ENCODE measurements at places on chromosomes 12 and 14.

GRCh38 chr12:50053583-50053982 is 3.8 kb upstream of the ASIC1 start:
- no peak for DNase-seq

DNA sequence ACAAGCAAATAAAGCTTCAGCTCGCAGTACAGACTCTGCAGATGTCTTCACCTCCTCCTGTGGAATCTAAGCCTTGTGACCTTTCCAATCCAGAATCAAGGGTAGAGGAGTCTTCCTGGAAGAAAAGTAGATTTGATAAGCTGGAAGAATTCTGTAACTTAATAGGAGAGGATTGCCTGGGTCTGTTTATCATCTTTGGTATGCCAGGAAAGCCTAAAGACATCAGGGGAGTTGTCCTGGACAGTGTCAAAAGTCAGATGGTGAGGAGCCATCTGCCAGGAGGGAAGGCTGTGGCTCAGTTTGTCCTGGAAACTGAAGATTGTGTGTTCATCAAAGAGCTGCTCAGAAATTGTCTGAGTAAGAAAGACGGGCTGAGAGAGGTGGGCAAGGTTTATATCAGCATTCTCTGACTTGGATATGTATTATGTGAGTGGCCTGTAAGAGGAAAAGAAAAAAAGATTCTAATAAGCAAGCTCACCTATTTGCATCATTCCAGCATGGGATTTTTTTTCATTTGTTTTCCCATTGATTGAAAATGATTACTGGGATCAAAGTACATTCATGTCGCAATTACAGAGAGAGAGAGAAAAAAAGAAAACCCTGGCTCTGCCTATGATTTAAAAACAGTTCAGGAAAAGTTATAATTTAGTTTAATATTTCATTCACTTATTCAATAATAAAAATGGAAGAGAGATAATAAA is 767 bp downstream of the REP15 start:
- no peak for DNase-seq

DNA sequence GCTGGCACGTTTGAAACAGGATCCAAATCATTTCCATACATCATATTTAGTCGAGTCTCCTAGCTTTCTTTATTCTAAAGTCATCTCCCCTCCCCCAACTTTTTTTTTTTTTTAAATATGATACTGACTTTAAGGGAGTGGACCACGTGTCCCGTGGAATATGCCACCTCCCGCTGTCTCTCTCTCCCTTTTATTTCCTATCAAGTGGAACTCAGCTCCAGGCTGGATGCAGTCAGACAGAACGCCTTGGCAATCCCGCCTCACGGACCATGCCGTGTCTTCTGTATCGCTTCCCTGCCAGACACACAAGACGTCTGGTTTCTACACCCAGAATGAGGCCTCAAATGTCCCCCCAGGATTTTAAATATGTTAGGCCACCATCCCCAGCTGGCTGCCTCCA is 21.2 kb downstream of the BCL7A start:
- DNase-seq = no peak

GRCh38 chr12:110563702-110564470 is 19.2 kb downstream of the PPTC7 start:
- peak; percentile 48 for DNase-seq

- DNase-seq = no peak
These were observed 260.1 kb downstream of the C12orf75 start for GRCh38 chr12:105590571-105590970.

- DNase-seq = no peak
These were observed 2.0 kb downstream of the AQP6 start for GRCh38 chr12:49974677-49975317.

DNA sequence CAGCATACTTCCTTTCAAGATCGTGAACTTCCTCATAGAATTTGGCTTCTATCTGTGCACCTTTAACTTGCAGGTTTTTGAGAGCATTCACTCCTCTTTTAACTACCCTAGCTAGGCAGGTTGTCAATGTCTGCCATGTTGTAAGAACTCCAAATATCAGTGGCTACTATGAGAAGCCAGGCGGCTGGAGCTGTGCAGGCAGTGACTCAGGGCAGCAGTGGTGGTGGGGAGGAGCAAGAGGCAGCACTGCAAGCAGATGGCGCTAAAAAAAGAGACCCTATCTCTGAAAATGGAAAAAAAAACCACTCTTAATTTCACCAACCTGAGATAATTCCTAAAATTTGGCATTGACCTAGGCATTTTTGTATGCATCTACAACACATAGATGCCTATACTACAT is 28.5 kb downstream of the YARS2 start:
- no peak for DNase-seq

DNA sequence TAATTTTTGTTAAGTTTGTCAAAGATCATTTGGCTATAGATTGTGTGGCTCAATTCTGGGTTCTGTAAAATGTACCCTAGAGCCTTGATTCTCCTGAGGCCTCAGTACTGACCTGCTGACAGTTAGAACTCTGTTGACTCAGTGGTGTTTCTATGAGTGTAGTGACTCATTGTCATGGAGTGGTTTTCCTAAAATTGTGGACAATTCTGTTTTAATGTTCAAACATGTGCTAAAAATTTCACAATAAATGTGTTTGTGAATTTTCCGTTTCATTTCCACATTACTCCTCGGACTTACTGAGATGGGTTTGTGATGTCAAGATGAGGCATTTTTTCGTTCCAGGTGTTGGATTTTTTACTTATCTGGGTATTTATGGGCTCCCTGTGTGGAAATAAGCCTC is 695.9 kb downstream of the TMEM121 start:
- DNase-seq = no peak

- DNase-seq = no peak
These were observed 463.4 kb upstream of the TMEM132C start for GRCh38 chr12:127803545-127803944.

DNA sequence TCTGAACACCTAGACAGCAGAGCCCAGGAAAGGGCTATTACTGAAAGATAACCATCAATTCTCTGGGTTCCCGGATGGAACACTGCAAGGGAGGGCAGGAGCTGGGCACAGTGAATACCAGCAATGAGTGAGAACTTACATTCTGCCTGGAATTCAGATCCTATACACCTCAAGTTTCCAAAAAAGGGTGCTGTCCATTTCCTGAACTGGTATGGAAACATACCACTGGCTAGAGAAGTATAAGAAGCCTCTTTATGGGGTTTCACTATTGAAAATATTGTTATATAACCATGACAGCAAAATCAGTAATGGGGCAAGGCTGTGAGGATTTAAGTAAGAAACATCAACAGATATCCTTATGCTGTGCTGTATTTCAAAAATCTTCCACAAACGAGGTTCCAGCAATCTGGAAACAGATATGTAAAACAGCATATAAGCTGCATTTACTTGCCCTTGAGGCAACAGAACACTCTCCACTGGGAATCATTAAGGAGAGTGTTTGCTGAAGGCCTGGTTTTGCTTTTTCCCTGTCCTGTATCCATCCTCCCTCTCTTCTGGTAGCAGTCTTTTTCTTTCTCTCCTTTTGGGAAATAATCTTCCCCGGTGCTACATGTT is 53.3 kb upstream of the GTF2A1 start:
- DNase-seq = no peak

DNA sequence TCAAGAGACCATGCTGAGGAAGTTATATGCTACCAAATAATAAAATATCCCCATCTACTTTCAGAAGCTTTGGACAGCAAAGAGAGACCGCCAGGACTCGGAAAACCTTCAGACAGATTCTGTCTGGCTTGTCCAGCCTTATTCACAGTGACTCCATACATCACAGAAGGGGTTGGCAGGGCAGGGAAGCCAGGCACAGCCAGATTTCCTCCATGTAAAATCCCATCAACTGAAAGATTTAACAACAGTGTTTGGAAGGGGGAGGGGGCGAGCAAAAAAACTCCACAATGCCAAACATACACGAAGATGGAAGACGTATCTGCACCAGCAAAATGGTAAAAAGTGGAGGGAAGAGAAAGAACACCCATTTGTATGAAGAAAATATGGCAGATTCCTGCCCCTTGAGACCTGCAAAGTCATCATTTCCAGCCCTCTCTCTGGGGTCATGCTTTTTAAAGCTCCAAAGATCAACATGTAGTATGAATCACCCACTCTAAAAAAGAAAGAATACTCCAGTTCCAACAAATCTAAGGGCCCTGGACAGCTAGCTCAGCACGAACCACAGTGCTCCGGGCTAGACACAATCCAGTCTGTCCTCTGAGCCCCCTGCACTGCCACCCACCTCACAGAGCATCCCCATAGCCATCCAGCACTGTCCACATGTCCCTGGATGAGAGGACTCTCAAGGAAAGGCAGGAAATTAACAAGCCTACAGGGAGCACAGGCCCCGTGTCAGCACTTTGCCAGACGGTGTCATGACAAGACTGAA is 116.4 kb downstream of the DICER1 start:
- DNase-seq = no peak

DNA sequence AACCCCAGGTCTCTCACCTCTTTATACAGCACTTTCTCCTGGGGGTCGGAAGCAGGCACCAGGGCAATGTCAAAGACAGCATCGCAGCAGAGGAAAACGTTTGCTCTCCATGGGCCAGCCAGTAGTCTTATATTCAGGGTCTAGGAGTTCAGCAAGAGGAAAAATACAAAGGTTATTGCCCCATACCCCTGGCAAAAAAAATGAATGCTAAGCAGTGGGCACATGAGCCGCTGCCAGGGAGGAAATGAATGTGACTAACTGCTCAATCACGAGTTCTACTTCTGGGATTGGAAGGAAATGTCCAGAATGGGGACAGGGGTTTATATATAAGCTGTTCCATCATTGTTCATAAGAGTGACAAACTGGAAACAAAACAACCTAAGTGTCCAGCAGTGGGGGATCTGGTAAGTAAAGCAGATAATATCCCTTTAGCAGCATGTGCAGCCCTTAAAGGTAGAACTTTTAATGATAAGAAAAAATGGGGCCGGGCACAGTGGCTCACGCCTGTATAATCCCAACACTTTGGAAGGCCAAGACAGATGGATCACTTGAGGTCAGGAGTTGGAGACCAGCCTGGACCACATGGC is 53.8 kb downstream of the PHETA1 start:
- DNase-seq = peak; percentile 18

- DNase-seq = no peak
These were observed 22.2 kb downstream of the MANSC1 start for GRCh38 chr12:12327802-12328201.

- DNase-seq = no peak
These were observed 99.8 kb downstream of the ESR2 start for GRCh38 chr14:64194404-64194803.

- no peak for DNase-seq
These were observed 182.5 kb upstream of the RGS6 start for GRCh38 chr14:71749613-71750238.

DNA sequence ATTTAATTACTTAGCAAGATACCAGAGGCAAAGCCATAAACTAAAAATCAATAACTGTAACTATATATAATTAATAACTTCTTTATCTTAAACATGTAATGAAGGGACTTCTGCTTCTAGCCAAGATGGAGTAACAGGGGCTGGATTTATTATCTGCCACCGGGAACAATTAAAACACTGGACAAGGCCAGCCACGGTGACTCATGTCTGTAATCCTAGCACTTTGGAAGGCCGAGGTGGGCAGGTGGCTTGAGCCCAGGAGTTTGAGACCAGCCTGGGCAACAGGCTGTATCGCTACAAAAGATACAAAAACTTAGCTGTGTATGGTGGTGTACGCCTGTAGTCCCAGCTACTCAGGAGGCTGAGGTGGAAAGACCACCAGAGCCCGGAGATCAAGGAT is 113.6 kb downstream of the TAOK3 start:
- no peak for DNase-seq

DNA sequence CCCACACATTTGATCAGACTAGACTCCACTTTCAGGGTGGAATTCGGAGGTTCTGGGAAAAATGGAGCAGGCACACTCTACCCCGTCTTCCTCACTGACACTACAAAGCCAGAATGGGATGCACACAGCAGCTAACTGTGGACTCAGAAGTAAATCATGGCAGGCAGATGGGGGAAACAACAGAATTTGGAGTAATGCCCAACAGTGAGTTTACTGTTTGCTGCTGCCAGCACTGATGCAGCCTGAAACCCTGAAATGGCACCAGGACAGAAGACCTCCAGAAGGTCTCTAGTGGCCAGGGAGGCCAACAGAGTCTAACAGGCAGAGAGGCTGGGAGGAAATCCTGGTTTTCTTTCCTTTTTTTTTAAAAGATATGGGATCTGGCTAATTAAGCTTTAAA is 24.6 kb downstream of the KCTD10 start:
- no peak for DNase-seq

DNA sequence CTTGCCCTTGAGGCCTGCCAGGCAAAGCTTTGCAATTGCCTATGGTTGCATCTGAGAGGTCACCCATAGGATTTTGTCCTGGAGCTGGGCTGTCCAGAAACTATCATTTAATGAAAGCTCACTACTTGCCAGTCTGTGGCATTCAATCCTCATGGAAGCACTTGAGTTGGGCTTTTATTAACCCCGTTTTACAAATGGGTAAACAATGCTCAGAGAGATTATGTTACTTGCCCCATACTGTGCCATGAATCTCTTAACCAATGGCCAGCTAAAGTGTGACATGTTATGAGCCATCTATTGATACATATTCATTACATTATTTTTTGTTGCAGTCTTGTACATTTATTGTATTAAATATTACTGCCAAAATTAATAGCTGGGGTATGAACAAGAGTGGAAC is 35.9 kb downstream of the PDZRN4 start:
- no peak for DNase-seq

DNA sequence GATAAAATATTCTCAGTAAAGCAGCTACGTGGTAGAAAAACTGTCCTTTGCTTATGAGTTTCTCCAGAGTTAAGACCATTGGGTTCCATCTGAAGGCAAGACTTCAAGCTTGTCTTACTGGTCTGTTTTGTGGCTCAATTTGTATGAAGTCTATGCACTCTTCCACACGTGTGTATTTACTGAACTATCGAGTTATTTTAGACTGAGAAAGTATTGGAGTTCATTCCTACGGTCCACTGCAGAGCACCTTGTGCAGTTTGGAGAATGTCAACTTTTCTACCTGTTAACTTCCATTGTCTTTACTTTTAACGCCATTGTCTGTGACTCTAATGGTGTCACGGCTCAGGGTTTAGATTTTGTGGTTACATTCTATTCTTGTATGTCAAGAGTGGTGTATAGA is 3.7 kb downstream of the HIF1A start:
- no peak for DNase-seq

- no peak for DNase-seq
These were observed 1.9 kb downstream of the FBRSL1 start for GRCh38 chr12:132491761-132492378.

Measured in gastrocnemius medialis (tissue), 4 donors.